DMS 273 treated with DMSO at 0.1 percent for 48 hours (cell line): ENCODE measurements at places on chromosomes 3 and 15.

GRCh38 chr3:26920646-26921478 lies 298.3 kb downstream of the LRRC3B start:
- DNase-seq: no peak

DNA sequence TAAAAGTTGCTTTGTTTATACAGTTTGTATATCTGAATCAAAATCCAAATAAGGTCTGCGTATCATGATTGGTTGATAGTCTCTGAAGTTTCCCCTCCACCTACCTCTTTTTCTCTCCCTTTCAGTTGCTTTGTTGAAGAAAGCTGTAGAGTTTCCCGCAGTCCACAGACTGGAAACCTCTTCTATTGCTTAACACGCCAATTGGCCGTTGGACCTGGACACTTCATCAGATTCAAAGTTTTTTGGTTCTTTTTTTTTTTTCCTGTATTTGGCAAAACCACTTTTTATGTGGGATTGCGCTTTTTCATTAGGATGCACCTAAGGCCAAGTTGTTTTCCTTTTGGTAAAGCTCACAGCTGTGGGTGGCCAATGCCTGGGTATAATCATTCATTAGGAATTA lies 14.5 kb upstream of the TM4SF1 start:
- no peak for DNase-seq

DNA sequence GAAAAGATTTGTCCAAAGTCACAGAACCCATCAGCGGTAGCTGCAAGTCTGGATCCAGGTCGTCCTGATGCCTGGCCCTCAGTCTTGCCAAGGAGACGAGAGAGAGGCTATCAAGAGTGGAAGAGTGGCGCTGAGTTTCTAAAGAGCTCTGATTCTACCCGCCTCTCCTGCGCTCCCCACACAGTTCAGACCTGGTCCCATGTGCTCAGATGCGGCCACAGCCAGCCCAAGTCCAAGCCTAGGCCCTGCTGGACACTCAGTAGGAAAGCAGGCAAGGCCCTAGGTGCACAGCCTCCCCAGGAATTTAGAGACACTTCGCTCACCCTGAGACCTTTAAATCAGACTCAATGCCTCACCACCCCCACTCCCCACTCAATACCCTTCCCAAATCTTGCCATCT lies 32.4 kb downstream of the CCDC12 start:
- DNase-seq: no peak

- DNase-seq: no peak
Observed at GRCh38 chr3:34703053-34703452, 904.6 kb downstream of the PDCD6IP start.

GRCh38 chr3:157145606-157146322 lies 14.2 kb downstream of the CCNL1 start:
- DNase-seq: no peak

DNA sequence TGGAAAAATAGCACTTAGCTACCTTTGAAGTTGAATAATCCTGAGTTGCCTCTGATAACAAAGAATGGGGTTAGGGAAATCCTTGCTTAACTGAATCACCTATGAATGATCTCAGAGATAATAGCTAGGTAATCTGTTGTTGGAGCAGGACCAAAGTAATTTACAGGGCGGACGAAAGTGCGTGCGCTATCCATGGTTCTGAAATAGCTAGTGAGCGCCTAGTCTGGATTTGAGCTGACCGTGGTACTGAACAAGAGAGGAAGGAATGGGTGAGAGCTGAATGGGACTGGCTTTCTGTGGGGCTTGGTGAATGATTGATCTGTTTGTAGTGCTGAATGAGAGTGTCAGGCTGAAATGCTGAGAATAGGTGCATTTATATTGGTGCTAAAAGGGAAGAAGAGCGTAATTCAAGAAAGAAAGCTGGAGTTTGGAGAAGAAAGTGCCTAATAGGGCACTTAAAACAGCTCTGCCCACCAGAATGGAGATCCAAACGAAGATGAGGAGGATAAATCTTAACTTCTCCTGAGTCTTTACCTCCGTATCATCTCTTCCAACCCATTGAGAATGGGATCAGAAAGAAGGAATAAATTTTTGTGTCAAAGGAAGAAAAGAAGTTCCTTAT lies 10.1 kb downstream of the SCN10A start:
- DNase-seq: no peak

- DNase-seq: no peak
Observed at GRCh38 chr3:38643090-38643489, 6.4 kb downstream of the SCN5A start.

- no peak for DNase-seq
Observed at GRCh38 chr3:14768881-14769280, 49.9 kb upstream of the FGD5 start.

DNA sequence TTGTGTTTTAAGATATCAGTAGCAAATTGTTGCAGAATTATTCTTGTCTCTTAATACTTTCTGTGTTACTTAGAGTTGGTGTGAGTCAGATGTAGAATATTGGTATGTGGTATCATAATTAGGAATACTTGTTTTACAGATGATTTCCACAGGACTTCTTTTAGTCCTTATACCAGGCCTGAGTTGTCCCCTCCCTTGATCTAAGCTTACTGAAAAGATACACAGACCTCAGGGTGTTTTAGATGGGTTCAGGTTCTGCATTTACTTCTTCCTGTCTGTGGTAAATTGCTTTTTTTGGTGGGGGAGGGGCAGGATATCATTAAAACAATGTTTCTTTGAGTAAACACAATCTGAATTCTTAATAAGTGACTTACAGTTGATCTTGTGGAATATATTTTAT lies 14.2 kb downstream of the DZIP3 start:
- no peak for DNase-seq

DNA sequence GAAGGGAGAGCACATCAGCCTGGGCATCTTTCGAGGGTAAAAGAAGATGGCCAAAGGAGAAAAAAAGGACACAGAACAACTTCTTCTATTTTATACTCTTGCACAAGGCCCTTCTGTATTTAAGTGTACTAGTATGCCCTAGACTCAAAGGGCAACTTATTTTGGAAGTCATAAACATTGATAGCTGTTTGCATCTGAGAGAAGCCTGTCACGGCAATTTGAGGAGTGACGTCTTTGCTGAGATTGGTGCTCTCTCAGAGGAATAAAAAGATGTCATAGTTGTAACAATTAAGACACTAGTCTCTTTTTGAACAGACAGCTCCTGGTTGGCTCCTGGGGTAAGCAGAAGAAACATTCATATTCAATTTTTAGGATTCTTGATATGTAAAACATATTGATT lies 260.4 kb upstream of the TTC14 start:
- DNase-seq: no peak

GRCh38 chr15:31150732-31151231 lies 49.3 kb upstream of the TRPM1 start:
- no peak for DNase-seq

DNA sequence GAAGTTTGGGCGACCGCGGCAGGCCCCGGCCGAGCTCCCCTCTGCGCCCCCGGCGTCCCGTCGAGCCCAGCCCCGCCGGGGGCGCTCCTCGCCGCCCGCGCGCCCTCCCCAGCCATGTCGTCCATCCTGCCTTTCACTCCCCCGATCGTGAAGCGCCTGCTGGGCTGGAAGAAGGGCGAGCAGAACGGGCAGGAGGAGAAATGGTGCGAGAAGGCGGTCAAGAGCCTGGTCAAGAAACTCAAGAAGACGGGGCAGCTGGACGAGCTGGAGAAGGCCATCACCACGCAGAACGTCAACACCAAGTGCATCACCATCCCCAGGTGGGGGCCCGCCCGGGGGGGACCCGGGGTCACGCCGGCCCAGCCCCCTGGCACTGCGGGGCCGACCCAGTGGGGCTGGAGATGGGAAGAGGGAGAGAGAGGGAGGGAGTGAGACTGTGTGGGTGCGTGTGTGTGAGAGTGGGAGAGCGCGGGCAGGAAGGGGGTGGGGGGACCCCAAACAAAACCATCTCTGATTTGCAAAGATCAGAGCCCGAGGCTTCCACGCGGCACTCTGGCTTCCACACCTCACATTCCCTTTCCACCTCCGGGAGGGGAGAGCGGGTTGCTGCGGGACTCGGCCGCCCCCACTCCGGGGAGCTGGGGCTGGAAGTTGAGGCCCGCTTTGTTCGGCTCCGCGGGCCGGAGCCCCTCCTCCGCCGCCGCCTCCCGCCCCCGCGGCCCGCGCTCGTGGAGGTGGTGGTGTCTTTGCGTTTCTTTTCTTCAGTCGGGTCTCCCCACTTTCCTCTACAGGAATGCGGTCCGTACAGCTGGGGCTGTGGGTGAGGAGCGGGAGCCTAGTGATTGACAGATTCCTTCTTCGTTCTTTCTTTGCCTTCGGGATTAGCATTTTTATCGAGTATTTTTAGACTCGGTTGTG lies 898 bp downstream of the SMAD3 start:
- DNase-seq: no peak

GRCh38 chr3:155934230-155934629 lies 63.8 kb downstream of the GMPS start:
- DNase-seq: no peak

DNA sequence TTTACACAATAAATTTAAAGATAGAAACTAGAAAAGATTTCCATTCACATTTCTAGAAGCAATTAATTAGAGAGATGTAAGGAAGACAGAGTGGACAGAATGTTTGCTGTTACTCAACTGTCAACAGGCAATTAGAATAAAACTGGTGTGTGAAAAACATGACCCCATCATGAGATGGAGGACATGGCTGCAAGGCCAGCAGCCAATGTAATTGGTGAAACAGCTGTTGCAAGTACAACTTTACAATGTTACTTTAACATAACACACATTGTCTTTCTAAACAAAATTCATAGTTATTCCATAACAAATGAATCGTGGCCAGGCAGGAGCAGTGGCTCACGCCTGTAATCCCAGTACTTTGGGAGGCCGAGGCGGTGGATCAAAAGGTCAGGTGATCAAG lies 28.6 kb upstream of the STAG1 start:
- no peak for DNase-seq

DNA sequence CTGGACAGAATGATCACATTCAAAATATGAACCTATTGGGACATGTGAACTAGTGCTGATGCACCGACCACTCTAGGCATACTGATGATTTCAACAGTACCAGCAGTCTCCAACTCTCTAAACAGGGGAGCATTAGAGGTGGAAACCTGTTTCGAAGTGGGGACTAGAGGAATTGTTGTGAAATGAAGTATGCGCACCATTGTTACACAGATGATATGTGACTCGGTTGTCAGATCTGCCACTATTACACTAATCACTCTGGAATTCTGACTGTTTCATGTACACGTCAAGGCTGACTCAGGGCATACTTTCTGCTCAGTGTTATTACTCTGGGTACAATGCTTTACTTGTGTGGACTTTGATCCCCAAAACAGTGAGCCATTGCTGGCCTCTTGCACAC lies 198.2 kb upstream of the UBE2E2 start:
- no peak for DNase-seq

DNA sequence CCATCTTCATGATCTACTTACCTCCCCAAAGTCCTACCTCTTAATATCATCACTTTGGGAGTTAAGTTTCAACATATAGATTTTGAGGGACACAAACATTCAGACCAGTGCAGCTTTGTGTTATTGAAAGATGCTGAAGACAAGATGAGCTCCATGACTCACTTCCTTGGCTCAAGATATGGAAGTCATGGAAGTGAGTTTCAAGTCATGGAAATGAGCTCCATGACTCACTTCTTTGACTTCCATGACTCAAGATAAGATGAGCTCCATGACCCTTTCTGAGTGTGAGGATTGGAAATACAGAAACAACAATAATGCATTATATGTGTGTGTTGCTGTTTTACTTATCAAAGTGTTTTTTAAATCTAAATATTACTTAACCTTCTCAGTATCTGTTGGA lies 170.2 kb upstream of the TPRG1 start:
- no peak for DNase-seq

- no peak for DNase-seq
Observed at GRCh38 chr3:48784426-48785120, 63.1 kb downstream of the PRKAR2A start.

GRCh38 chr3:183189641-183190040 lies 27.1 kb upstream of the LAMP3 start:
- no peak for DNase-seq

DNA sequence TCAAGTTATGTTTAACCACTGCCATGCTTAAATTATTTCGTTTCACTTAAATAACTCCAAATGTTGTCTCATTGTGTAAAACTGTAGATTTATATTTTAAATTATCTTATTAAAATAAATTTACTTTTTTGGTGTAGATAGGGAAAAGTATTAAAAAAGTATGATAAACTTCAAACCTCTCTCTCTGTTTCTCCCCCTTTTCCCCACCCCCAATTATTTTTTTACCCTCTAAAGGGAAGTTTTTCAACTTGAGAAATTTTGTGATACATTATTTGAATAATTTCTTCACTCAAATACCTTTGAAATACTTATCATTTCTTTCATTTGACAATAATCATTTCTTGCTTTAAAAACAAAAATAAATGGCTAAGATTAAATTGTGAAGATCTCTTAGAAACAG lies 66.9 kb upstream of the EIF1B start:
- DNase-seq: no peak

DNA sequence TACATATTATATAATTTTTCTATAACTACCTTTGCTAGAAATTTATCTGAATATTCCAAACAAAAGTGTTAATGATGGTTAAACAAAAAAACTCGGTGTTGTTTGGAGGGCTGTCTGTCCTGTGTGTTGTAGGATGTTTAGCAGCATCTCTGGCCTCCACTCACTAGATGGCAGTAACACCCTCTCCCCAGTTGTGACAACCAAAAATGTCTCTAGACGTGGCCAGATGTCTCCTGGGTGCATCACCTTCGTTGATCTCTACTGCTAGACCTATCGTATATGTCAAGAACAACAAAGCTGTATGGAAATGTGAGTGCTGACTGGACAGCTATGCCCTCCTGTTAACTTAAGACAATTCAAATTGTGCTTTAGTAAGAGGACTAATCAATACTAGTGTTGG lies 14.1 kb downstream of the ANKRD34C start:
- no peak for DNase-seq

DNA sequence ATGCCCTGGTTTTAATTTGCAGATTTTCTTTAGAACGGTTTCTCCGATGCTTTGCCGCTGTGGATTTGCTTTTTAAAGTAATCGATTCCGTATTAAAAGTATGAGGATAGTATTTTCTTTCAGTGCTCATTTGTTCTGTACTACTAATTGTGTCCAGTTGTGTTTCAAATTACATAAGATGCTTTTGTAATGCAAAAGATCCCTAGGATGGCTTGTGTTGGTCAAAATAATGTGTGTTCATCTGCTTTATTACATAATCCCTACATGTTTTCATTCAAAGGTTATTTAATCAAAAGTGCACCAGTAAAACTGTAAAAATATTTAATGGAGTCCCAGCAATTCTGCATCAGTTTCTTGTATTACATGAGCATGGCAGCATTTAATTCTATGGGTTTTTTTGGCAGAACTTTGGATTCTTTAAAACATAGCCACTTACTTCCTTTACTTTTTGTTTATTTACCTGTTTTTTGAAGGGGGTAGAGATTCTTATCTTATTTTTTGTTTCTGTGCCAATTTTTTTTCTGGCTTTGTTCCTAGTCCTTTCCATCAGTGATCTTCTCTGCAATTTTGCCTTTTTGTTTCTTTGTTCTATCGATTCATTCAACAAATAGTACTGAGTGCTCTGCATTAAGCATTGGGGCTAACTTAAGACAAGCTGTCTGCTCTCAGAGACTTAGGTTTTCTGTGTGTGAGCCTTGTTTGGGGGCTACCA lies 352.8 kb downstream of the LRTM1 start:
- no peak for DNase-seq
